ENCODE measurements at places on chromosomes 4 and X.

DNA sequence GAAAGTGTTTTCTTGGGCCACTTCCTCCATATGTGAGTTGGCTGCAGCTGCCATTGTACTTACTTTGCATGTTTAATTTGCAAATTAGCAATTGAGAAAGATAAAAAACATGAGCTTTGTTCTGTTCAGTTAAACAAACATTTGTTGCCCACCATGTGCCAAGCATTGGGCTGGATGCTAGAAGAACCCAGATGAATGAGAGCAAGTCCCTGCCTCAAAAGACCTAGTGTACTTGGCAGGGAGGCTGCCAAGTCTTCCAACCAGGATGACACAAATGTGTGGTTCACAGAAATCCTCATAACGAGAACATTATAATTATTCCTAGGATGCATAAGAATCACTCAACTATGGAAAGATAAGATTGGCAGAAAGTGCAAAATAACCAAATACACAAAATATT lies 66.7 kb downstream of the GPM6A start:
- DNase-seq: no peak

- DNase-seq: no peak
These were observed 194.3 kb downstream of the SOWAHB start for GRCh38 chr4:76703676-76704075.

GRCh38 chr4:55742655-55743202 lies 76.9 kb upstream of the EXOC1L start:
- DNase-seq: no peak

DNA sequence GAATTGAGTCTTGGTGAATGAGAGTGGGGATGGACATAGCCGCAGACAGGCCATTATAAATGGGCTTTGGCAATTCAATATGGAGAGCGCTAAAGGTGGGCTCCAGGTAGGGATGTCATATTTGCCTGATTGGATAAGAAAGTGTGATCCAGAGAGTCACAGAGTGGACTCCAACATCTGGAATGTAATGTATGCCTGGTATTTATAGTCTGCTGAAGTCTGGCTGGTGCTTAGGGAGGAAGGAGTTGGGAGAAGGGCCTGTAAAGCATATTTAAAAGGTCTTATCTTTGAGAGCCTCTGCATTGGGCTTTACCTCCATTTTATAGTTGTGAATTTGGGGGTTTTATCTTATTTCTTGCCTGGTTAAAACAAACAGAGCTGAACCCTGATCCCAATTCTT lies 153.2 kb downstream of the GALNTL6 start:
- DNase-seq: no peak

GRCh38 chr4:185020293-185020808 lies 2.1 kb downstream of the HELT start:
- no peak for DNase-seq

GRCh38 chr4:150114641-150115040 lies 36.4 kb downstream of the DCLK2 start:
- DNase-seq: no peak

DNA sequence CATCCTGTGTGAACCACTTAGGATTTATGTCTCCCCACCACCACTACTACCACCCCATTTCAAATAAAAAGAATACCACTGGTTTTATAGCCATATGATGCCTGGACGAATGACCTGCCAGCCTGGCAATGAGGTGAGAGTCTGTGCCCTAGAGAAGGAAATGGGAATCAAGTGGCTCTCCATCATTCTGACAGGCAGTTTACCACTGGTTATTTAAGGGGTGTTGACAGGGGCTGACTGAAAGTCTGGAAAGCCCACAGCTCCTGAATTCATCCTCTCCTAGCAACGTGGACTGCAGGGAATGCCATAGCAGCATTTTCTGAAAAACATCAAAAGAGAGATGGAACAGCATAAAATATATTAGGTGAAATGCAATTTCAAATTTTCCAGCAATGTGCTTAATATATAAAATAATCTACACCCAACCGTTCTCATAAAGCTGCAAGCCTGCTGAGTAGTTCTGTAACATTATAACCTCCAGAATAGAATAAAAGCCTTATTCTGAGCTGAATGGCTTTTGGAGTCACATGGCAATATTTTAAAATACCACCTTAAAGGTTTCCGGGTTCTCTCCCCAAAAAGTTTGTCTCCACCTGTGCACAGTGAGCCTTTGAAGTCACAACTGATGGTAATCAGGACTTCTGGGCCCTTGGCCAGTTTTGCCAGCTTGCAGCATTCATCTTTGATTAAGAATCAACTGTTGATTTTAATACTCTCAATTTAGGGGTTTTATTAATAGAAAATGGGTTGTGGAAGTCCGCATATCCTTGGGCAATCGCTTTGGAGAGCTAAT lies 121.5 kb downstream of the DCTD start:
- DNase-seq: no peak

GRCh38 chrX:15202454-15203177 lies 67.3 kb downstream of the ASB9 start:
- no peak for DNase-seq
